ENCODE measurements at places on chromosomes 11 and 22.

DNA sequence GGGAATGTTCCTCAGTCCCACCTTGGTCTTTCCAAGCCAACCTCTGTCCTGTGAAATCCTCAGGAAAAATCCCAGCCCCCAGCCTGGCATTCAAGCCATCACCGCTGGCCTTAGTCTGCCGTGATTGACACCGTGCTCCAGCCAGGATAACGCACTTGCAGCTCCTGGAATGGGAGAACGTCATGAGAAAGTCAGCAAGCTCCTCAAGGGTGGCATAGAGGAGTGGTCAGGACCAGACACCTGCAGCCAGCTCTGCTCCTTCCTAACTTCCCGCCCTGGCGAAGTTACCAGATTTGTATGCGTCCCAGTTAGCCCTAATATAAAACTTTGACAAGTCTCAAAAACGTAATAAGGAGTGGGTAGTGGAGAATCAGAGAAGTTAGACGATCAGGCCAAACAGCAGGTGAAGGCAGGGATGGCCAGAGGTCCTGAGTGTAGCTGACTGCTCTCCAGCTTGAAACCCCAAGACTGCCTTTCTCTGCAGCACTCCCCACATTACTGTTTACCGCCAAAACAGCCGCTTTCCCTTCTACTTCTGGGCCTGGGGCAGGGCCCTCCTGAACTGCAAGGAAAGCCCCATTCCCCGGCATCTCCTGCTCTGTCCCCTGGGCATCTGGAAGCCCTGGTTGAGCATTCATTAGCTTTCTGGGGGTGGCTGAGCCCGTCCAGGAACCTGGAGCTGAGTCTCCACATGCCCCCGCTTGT lies 1.3 kb upstream of the DKK3 start:
- no peak for DNase-seq

DNA sequence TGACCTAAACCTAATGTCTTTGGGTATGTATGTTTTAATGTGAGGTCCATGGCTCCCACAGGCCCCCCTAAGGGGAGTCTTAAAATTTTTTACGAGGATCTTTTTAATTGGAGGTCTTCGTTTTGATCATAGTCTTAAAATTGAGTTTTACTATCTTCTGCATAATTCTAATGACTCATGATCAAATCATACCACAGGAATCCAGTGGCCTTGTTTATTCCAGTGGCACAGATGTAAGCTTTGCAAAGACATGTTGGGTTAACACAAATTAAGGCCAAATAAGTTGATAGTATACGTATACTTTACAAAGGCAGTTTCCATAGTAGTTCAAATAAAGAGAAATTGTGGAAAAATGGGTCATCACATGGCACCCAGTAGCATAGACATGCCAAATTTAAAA lies 33.9 kb upstream of the FJX1 start:
- DNase-seq: no peak

DNA sequence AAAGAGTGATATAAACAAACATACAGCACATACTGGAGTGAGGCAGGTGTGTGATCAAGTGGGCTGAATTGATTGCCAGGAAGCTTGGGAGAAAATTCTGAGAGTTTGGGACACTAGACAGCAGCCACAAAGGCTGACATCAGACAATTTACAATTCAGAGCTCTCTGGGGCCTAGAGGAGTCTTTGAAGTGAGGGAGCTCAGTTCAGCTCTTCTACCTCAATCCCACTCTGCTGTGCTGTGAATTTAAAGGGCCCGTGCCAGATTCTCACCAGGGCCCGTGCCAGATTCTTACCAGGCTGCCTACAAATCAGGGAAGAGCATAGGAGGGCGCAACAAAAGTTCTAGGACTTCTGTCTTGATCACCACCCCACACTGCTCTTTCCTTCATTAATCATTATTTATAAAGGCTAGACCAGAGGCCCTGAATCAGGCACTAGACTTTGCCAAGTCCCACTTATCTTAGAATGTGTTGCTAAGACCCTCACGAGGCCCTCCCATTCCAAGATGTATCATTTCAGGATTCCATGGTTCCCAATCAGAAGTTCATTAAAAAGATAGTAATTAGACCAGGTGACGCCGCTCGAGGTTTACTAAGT lies 112.4 kb downstream of the KIRREL3 start:
- DNase-seq: no peak

GRCh38 chr11:109349276-109350080 lies 72.5 kb upstream of the C11orf87 start:
- DNase-seq: no peak

- DNase-seq: peak; percentile 31
Observed at GRCh38 chr11:110972640-110973039, 260.4 kb upstream of the ARHGAP20 start.

- no peak for DNase-seq
Observed at GRCh38 chr22:32796865-32797573, 4.5 kb upstream of the TIMP3 start.

- no peak for DNase-seq
Observed at GRCh38 chr22:46099740-46100139, 50.6 kb upstream of the PPARA start.

GRCh38 chr11:41612415-41612814 lies 153.0 kb upstream of the LRRC4C start:
- no peak for DNase-seq

DNA sequence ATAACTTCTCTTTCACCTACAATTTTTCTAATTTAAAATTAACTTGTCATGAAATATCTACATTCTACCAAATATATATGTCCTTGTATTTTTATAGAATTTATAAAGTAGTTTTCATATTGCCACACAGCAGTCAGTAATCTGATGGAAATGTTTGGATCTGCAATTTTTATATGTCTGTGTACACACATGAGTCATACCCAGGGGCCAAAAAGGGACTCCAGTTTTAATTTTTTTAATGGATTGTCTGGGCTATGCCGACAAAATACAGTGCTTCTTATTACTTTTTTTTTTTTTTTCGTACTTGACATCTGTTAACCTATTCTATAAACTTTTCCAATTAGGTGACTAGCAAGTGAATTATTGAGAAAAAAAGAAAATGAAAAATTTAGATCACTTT lies 6.3 kb downstream of the GUCY1A2 start:
- no peak for DNase-seq

GRCh38 chr22:30121960-30122359 lies 41.7 kb downstream of the HORMAD2 start:
- no peak for DNase-seq

DNA sequence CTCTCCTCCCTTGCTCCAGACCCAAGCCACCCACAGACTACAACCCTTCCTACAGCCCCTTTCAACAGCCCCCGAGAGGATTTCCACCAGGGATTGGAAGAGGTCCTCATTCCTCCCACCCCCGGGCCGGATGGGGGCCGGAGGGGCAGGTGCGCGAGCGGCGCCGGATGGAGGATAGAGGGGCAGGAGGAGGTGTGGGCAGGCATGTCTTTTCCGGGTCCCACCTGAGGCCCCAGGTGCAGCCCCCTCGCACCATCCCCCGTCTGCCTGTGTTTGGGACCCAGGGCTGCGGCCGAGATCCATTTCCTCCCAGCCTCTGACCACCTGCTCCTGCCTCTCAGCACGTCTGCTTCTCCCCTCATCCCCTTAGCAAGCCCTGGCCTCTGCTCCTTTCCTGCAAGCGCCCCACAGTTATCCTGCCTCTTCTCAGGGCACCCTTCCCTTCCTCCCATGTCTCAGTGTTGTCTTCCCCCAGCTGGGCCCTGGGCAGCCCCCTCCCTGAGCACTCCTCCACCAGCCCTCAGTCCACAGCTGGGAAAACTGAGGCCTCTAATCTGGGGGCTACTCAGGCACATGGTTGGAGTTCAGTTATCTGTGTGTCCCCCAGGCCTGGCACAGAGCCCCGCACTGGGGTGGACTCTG lies 19.3 kb upstream of the CBX7 start:
- no peak for DNase-seq

DNA sequence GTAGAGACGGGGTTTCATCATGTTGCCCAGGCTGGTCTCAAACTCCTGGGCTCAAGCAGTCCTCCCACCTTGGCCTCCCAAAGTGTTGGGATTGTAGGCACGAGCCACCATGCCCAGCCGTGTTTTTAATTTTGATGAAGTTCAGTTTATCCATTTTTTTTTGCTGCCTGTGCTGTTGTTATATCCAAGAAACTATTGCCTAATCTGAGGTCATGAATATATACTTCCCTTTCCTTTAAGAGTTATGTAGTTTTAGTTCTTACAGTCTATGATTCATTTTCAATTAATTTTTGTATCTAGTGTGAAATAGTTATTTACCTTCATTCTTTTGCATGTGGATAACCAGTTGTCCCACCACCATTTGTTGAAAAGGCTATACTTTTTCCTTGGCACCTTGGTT lies 50.3 kb upstream of the SORL1-AS1 start:
- no peak for DNase-seq

GRCh38 chr11:616320-617198 lies 809 bp upstream of the IRF7 start:
- DNase-seq: no peak

DNA sequence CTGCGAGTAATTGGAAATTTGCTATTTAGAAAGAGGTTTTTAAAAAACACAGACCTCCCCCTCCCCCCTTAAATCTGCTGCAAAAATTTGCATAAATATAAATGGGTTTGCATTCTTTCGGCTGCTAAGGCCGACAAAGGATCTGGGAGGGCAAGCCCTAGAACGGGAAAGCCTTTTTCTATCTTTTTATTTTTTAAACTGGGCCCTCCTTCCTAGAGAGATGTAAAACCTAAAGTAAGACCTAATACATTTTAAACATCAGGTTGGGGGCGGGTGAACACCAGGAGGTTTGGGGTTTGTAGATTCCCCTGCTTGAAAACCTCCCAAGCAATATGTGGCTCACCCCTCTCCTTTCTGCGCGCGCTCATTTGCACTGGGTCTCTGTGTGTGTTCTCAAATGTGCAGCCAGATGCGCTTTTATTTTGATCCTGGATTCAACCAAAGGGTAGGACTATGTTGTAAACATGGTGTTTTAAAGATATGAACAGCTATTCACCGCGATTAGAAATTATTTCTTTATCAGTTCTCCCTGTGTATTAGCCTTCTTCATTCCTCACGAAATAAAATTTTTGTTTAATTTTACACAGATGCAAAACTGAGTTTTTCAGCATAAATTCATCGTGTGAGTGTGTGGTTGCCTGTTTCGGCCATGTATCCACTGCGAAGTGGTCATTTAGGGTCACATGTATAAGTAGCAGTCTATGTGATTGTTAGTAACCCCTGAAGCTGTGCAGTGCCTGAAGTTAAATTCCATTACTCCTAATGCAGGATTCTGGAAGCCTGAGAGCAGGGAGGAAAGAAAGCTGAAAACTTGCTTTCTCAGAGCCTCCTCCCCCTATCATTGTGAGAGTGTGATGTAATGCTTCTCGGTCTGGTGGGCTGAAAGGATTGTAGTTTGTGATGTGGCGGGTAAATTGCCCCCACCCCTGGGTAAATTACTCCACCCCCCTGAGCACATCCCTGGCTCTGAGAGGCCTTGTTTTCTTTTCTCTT lies 988 bp downstream of the TNRC6B start:
- no peak for DNase-seq

DNA sequence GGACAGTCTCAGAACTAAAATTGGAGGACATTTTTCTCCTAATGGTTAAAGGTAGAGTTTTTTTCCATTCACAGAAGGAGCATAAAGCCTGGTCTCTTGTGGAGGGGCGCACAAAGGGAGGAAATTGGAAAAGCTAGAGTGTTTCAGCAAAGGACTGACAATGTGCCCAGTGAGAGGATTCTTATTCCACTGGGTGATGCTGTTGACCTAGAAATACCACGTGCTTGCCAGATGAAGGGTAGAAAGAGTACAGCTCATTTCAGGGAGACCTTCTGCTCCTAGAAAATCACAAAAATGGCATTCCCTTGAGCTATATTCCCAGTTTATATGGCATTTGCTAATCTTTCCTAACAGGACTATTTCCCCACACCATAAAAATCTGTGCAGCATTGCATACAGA lies 21.1 kb downstream of the MS4A6E start:
- DNase-seq: no peak

GRCh38 chr11:12077535-12078280 lies 32.7 kb upstream of the MICAL2 start:
- no peak for DNase-seq

GRCh38 chr11:119691020-119691666 lies 37.9 kb downstream of the NECTIN1 start:
- no peak for DNase-seq

DNA sequence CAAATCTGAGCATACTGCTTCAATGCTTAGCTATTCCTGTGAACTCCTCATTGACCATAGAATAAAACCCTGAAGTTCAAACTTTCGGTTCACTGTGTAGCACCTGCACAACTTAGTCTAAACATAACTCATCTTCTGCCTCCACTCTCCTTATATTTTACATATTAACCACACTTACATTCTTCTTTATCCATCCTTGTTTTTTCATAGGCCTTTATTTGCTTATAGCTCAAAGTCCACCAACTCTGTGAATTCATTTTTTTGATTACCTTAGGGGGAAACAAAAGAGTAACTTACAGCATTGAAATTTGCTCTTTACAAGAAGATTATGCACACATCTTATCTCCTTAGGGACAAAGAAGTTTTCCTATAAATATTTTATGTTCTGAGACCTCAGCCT lies 521.6 kb upstream of the FAT3 start:
- DNase-seq: no peak

GRCh38 chr11:126546191-126546590 lies 190.7 kb downstream of the ST3GAL4 start:
- no peak for DNase-seq

DNA sequence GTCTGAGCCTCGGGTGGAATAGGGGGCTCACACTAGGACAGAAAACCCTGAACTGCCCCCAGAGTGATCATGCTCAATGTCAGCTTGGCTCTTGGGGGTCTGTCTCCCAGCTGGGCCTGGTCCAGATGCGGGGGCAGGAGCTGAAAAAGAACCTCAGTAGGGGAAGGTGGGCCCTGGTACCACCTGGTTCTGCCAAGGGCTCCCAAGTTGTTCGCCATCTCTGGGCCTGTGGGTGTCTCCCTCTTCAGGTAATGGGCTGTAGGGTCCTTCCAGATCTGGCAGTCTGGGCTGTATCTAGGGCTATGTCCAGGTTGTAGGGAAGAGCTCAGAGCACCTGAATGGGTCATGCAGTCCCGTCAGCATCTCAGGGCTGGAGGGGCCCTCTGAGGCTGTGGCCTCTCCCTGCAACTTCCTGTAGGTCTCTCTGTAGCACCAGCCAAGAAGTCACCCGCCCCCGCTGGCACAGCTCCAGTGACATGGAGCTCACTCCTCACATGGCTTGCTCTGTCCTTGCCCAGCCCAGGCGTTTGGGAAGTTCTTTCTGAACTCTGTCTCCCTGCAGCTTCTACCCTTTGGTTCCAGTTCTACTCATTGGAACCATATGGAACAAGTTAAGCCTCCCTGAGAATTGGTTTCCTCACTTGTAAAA lies 33.0 kb upstream of the SOX10 start:
- DNase-seq: no peak

DNA sequence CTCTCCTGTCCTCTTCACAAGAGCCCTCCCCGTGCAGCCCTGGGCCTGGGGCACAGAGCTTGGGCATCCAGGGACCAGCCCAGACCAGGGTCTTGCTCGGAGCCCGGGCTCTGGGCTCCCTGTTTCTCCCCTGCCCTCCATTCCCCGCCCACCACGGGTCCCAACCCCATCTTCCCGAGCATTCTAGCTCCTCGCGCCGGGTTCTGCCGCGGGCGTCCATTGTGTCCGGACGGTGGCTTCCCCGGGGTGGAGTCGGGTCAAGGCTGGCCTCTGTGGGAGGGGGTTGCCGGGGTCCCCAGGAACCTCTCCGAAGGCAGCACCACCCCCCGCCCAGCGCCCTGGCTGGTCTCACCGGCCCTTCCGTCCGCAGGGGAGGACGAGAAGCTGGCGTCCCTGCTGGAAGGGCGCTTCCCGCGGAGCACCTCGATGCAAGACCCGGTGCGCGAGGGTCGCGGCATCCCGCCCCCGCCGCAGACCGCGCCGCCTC lies 18.1 kb upstream of the ACR start:
- no peak for DNase-seq

- no peak for DNase-seq
Observed at GRCh38 chr11:119179983-119180382, 5.3 kb upstream of the NHERF4 start.

Measured in GM04503 (cell line).